ENCODE measurements at places on chromosomes 13 and 19. TPM values are rescaled to one million over a fixed set of nuclear protein-coding genes. Genes with fewer than 3 reads are reported as not detected.

ZNF100 gene
- polyA plus RNA-seq = 1.8 TPM

KCNK6 gene
- polyA plus RNA-seq = 4.4 TPM

CATSPERD gene
- polyA plus RNA-seq = not detected

SLC27A5 gene
- 9.1 TPM for polyA plus RNA-seq

DNA sequence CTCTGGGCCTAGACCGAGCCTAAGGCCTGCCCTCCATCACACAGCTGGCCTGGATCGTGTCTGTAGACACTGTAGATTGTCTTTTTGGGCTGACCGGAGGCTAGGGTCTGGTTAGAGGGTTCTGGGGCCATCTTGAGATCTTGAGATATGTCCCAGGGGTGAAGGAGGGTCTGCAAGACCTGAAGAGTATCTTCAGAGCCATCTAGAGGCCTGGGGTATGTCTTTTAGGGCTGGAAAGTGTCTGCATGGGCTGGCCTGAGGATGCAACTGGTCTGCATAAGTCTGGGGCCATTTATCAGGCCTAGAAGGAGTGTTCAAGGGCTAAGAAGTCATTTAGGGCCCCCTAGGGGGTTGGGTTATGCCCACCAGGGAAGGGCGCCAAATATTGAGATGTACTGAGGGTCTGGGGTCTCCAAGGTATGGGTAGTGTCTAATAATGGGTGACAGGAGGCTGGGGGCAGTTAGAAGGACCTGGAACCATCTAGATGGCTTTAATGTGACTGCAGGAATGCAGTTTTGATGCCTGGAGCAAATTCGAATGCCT lies 555 bp downstream of the SCAF1 start:
- H3K4me3 ChIP-seq = peak overlapping the region; percentile 93
- H3K27me3 ChIP-seq = no peaks in the 10 kb centered on the region
- H3K36me3 ChIP-seq = peaks cover 33% of the 10 kb centered on the region
- no peak for DNase-seq

GRCh38 chr19:30887042-30887441 lies 462.2 kb downstream of the TSHZ3 start:
- H3K36me3 ChIP-seq = no peaks in the 10 kb centered on the region
- no peak overlapping the region for H3K27ac ChIP-seq
- DNase-seq = no peak
- H3K4me1 ChIP-seq = no peaks in the 10 kb centered on the region

GRCh38 chr19:2060884-2061494 lies 9.9 kb upstream of the MKNK2 start:
- H3K27me3 ChIP-seq = no peaks in the 10 kb centered on the region
- peak overlapping the region; percentile 95 for H3K4me3 ChIP-seq
- H3K27ac ChIP-seq = peak overlapping the region; percentile 99
- DNase-seq = peak; percentile 85
- no peaks in the 10 kb centered on the region for H3K36me3 ChIP-seq

DNA sequence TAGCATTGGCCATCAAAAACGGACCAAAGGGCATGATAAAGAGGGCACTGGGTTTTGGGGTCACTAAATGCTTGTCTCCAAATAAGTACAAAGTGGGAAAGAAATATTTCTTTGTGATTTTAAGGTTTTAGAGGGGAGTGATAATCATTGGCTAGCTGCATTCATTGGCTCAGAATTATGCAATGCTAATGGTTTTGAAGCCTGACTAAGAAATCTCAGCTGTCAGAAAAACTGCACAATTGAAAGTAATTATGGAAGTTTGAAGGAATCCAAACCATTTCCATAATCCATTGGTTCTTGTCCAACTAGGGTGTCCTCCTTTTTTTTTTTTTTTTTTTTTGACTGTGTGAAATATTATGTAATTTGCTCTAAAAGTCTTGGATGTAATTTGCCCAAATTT lies 88.2 kb upstream of the ARGLU1 start:
- no peak overlapping the region for H3K27ac ChIP-seq
- no peaks in the 10 kb centered on the region for H3K27me3 ChIP-seq
- no peaks in the 10 kb centered on the region for H3K36me3 ChIP-seq
- H3K4me1 ChIP-seq = peaks cover 4% of the 10 kb centered on the region
- no peak overlapping the region for H3K4me3 ChIP-seq
- no peak for DNase-seq

- H3K4me3 ChIP-seq = no peak overlapping the region
- H3K36me3 ChIP-seq = no peaks in the 10 kb centered on the region
- H3K4me1 ChIP-seq = no peaks in the 10 kb centered on the region
- no peak overlapping the region for H3K27ac ChIP-seq
- no peaks in the 10 kb centered on the region for H3K27me3 ChIP-seq
Observed at GRCh38 chr13:66222127-66222526, 1008.0 kb downstream of the PCDH9 start.

DNA sequence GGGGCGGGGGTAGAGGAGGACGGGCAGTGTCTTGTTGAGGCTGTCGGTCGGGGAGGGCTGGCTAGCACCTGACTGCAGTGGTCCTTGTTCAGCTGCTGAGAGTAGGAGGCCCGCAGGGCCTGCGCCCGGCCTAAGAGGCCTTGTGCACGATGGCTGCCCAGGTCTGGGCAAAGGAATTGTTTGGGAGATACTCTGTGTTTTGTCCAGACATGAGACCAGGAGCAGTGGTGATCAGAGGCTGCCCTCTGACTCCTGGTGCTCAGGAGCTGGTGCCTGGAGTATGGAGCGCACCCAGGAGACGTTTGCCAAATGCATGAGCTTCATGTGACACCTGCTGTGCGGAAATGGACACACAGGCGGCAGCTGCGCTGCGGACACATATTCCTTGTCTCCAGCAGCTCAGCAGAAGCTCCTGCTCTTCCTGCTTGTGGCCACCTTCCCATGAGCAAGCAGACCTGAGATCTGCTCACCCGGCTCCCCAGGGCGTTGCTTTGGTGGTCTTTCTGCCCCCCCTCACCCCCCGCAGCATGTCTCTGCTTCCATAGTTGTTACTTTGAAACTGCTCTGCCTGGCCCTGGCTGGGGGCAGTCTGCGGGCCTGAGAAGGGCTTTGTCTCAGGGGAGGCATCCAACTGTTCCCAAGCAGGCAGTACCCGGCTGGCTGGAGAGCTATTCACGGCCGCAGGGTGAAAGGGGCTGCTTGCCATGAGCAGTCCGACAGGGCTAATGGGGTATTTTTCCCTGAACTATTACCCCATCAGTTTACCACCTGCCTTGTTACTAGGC lies 163.9 kb downstream of the TEX29 start:
- no peaks in the 10 kb centered on the region for H3K4me1 ChIP-seq
- DNase-seq = no peak
- H3K4me3 ChIP-seq = no peak overlapping the region

GRCh38 chr13:99376132-99376531 lies 68.9 kb upstream of the GPR183 start:
- peaks cover 29% of the 10 kb centered on the region for H3K36me3 ChIP-seq
- H3K27ac ChIP-seq = no peak overlapping the region
- DNase-seq = no peak
- H3K27me3 ChIP-seq = no peaks in the 10 kb centered on the region
- no peak overlapping the region for H3K4me3 ChIP-seq

Data from heart left ventricle (tissue), 16 donors.